Activated T-helper 1 cell treated with anti-CD3 and anti-CD28 coated beads, Interleukin-2, amount 50 U/mL, for 16 hours (primary cell): ENCODE measurements at places on chromosomes 16 and 17.

DNA sequence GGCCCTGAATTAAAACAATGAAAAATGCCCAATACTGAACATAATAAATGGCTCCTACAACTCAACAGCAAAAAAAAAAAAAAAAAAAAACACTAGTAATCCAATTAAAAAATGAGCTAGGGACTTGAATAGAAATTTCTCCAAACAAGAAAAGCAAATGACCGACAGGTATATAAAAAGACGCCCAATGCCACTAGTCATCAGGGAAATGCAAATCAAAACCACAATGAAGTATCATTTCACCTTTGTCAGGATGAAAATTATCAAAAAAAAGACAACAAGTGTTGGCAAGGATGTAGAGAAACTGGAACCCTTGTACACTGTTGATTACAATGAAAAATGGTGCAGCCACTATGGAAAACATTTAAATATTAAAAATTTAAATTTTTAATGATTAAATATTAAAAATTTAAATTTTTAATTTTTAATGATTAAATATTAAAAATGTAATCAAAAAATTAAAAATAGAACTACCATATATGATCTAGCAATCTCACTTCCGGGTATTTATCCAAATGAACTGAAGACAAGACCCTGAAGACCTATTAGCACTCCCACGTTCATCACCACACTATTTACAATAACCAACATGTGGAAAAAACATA is 28.1 kb downstream of the BBS2 start:
- no peak for DNase-seq

- DNase-seq, result no peak
Observed at GRCh38 chr16:54072237-54072636, 214.3 kb downstream of the IRX3 start.

DNA sequence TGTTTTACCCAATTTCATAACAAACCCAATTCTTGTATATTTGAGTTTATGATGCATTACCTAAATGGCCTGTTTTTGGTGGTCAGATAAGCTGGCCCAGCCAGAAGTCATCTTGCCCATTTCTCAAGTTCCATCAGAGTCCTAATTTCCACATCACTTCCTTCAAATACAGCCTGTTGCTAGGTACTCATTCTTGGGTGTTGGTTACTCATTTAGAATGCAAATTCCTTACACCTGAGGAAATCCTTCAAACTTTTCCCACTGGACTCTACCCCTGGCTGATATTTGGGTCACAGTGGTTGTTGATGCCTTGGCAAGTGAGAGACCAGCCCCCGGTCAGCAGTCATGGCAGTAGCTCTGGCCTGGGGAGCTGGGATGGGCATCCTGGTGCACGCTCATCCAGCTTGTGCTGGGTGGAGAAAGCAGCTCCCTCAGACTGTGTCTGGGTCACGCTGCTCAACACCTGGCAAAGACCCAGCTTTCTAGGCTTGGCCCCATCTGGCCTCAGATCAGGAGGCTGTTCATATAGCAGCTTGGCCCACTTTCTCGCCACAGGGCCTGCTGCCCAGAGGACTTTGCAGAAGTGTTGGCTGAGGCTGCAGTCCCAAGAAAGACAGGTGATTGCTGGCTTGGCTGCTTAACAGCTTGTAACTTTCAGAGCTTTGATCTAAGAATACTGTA is 25.8 kb downstream of the WSB1 start:
- DNase-seq, result no peak

DNA sequence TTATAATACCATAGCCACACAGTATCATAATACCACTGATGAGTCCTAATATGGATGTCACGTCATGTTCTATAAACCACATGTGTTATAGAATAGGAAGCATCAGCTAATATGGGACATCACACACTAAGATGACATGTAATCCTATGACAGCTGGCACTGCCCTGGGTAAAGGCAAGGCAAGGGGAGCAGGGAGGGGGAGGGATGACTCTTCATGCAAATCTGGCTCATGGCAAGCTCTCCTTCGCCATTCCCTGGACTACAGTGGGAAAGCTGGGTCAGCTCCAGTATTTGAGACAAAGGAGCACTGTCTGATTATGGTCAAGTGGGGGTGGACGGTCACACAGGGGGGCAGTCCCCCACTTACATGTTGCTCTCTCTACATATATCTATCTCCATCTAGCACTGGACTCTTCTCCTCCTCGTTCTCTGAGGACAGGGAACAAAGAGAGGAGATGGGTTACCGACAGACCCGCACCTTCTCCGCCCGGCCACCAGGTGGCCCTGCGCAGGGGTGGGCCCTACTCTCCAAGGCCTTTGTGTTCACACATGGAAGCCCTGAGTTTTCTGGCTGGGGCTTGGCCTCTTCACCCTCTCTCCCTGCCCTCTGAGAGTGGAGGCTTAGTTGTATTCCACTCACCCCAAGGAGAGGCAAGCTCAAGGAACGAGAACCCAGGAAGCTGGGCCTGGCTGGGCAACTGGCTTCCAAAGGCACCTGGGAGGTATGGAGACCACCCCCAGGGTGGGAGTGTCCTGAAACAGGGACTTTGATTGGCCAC is 23.4 kb upstream of the MPO start:
- no peak for DNase-seq

- no peak for DNase-seq
Observed at GRCh38 chr17:804541-805435, 22.6 kb downstream of the MRM3 start.

DNA sequence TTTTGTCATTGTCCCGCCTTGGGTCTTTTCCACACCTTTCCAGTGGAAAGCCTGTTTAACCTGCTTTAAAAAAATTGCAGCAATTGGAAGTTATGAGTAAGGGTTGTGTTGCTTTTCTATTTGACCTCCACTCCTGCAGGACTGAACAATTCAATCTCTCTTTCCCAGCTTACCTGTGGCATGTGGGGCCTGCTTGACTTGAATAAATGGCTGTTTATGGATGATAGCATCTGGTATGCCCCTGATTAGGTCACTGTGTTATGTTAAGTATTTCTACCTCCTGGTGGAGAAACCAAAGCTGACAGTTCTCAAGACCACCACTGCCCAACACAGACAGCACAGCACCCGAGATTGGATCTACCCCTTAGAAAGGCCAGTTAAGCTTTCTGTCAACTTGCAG is 64.8 kb upstream of the NOG start:
- no peak for DNase-seq

DNA sequence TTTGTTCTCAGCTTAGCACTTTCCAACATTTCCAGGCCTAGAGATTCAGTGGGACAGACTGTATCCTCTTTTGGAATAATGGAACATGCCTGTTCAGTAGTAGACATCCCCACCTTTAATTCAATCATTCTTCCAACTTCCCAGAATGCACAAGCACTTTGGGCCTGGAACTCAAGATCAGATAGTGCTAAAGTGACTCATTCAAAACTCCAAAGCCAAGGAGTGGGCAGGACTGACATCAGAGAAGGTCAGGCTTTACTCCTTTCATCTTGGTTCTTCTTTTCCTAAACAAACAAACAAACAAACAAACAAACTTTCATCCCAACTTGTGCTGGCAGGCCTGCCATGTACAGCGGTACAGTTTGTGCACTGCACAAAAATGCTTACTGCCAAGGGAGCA is 172.0 kb downstream of the AXIN2 start:
- no peak for DNase-seq

DNA sequence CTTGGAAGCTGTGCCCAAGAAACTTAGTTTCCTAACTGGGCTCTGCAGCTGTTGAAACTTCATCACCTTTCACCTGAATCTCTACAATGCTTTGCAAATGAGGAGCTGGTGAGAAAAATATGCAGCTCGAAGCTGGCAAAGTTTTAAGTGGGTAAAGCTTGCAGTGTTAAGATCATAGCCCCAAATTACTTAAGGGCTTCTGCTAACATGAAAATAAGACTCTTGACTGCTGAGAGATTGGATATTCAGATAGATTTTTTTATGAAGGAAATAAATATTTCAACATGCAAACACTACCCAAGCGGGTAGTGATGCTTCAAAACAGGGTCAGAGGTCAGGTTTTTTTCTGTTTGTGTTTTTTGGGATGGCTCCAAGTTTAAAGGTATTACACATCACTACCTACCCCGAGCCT is 278.7 kb downstream of the FTO start:
- DNase-seq, result no peak

DNA sequence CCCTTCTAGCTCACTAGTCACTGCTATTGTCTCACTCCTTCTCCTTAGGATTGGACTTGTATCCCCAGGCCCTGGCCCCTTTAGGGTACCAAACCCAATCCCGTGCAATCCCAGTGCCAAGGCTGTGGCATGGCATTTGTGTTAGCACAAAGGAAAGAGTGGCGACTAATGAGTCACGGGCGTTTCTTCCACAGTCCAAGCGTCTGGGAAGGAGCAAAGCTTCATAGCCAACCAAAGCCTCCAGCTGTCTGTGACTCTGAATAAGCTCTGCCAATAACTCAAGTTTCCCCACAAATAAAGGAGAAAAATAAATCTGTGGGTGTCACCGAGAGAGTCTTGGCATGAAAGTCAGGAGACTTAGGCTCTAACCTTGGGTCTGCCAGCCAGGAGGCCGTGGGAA is 54.6 kb upstream of the COX10 start:
- DNase-seq, result no peak

GRCh38 chr17:77675816-77676215 is 282.7 kb upstream of the TNRC6C start:
- DNase-seq, result no peak

- no peak for DNase-seq
Observed at GRCh38 chr16:1488619-1489018, at the start of gene PTX4. TSS of gene PTX4 (minus strand) at chr16:1488944. CDS start at chr16:1488909, 35 bp downstream.

GRCh38 chr16:11957591-11958395 is 7.2 kb upstream of the TNFRSF17 start:
- no peak for DNase-seq

- DNase-seq, result no peak
Observed at GRCh38 chr16:67169642-67170167, 633 bp upstream of the NOL3 start.

GRCh38 chr16:3889059-3889458 is 8.5 kb upstream of the CREBBP start:
- no peak for DNase-seq

DNA sequence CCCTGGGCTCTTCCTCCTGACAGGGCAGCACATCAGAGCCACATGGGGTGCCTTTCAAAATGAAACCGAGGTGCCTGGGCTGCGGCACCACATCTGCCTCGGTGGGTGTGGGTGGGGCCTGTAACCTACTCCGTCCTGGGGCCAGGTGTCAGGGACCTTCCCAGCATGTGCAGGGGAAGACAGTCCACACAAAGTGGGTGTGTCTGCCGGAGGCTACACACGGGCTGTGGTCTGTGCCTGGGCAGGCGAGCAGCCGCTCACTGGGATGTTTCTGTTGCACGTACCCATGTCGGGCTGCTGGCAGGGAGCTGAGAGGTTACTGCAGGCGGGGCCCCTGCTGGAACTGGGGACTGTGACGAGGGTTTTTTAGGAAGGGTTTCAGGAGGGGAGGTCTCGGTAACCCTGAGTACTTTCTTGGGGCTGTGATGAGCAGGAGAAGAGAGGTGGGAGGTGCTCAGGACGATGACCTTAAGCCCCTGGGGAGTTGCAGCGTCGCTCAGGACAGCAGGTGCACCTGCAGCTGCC is 351.2 kb downstream of the SEC14L1 start:
- DNase-seq, result no peak

DNA sequence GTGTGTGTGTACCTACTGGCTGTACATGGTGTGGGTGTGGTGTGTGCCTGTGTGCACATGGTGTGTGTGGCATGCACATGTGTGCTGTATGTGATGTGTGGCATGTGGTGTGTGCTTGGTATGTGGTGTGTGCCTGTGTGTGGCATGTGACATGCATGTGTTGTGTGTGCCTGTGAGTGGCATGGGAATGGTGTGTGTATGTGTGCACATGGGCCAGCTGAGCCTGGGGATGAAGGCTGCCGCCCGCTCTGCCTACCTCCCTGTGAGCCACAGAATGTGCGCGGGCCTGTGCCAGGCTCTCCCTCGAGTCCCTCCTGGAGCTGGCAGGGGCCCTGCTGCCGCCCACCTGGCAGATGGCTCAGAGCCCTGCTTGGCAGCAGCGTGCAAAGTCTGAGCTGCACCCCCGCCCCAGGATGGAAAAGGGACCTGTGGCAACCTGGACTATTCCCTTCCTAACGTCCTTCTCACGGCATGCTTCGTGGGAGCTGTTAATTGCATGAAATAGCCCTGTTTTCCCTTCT is 9.3 kb downstream of the PRSS27 start:
- no peak for DNase-seq

GRCh38 chr16:24308200-24308599 is 52.1 kb downstream of the CACNG3 start:
- no peak for DNase-seq

GRCh38 chr17:80105762-80106161 is 4.4 kb downstream of the GAA start:
- no peak for DNase-seq

GRCh38 chr17:68640242-68640989 is 39.2 kb upstream of the FAM20A start:
- DNase-seq, result no peak
